ENCODE measurements at places on chromosomes 5 and 9.

- peak; percentile 72 for DNase-seq
Measured at GRCh38 chr5:181217111-181217802, 5.8 kb upstream of the TRIM41 start.

DNA sequence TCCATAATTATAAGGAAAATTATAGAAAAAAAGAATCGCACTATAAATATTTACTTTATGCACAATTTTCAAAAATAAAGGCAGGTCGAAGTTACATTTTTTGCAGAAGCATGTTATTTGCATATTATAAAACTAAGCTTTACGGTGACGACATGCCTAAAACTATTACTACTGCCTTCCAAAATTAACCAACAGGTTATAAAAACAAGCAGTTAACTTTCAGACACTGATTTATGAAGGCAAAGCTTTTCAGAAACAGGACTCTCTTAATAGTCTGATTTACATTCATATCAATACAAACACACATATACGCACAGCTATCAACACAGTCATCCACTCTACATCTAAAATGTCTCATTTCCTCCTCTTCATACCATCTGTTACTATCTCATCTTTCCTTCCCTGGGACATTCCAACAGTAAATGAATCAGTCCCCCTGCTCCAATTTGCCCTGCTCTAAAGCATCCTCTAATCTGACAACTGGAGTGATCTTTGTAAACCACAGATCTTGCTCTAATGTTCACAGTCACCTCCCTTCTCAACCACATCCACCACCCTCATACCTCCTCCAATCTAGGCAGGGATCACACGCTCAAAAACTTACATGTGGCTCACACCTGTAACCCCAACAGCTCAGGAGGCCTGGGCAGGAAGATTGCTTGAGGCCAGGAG is 21.6 kb downstream of the FBXW11 start:
- DNase-seq, result peak; percentile 57

- no peak for DNase-seq
Measured at GRCh38 chr9:696332-697323, 144.9 kb upstream of the DMRT1 start.

GRCh38 chr9:98736226-98736625 is 27.5 kb upstream of the GABBR2 start:
- no peak for DNase-seq

DNA sequence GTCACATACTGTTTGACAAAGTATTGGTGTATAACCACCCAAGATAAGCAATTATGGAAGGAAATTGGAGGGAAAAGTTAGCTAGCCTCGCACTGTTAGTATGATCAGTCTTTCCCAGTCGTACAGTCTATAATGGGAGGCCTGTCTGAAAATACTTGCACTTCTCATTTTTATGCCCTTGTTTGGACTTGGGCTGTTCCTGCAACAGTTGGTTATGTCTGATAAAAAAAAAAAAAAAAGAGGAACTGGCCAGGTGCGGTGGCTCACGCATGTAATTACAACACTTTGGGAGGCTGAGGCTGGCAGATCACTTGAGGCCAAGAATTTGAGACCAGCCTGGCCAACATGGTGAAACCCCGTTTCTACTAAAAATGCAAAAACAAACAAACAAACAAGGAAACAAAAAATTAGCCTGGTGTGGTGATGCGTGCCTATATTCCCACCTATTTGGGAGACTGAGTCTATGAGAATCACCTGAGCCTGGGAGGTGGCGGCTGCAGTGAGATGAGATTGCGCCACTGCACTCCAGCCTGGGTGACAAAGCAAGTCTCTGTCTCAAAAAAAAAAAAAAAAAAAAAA is 58.3 kb upstream of the ANKRD33B start:
- no peak for DNase-seq

DNA sequence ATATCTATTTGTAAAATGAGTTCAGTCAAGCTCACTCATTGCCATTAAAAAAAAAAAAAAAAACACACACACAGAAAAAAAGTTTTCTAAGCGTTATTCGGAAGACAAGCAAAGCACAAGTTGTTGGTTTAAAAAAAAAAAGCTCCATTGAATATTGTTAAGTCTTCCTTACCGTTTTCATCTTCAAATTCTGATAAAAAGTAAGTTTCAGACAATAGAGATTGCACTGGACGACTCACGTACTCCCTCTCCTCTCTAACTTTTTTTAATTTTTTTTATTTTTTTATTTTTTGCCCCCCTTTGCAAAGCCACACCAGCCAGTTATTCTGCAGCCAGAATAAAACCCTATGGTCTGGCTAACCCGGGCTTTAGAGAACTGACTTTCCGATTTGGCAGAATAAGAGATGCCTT is 544 bp downstream of the ADAMTS6 start:
- DNase-seq, result peak; percentile 2

DNA sequence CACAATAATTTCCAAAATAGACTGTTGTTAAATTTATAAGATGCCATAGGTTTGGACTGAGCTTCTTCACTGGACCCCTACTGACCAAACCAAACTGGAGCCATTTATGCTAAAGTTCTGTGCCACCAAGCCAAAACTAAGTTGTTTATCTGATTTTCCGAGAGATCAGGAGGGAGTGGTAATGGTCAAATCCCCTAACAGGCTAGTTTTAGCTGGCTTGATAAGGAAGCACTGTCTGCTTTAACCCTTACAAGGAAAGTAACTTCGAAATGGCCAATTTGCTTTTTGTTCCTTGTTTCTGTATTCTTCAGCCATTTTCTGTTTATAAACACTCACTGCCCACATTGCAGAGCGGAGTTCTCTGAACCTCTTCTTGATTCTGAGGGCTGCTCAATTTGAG is 246.8 kb upstream of the TUT7 start:
- no peak for DNase-seq

DNA sequence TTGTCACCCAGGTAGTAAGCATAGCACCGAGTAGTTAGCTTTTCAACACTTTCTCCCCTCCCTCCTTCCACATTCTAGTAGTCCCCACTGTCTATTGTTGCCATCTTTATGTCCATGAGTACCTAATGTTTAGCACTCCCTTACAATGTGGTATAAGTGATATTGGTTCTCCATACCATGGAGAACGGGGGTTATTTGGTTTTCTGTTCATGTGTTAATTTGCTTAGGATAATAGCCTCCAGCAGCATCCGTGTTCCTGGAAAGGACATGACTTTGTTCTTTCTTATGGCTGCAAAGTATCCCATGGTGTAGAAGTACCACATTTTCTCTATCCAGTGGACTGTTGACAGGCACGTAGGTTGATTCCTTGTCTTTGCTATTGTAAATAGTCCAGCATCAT is 353.9 kb downstream of the ADGRV1 start:
- DNase-seq, result no peak

- DNase-seq, result no peak
Measured at GRCh38 chr5:9559965-9560364, 14.1 kb upstream of the SEMA5A start.

GRCh38 chr5:173301695-173302545 is 26.3 kb downstream of the STC2 start:
- DNase-seq, result no peak

DNA sequence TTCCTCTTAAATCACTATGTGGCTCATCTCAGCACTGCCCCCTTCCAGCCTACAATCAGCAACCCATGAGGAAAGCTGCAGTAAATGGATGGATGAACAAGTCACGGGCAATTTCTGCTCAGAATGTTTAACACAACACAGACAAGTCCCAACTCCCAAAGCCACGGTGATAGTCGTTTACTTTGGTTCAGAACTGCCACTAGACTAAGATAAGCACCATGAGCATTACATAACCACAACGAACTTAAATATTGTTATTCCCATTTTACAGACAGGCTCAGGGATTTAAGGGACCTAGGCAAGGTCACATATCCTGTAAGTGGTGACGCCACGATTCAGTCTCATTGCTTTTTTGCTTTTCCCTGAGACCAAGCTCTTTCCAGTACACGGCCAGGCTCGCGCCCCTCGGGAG is 2.0 kb upstream of the SMIM27 start:
- peak; percentile 4 for DNase-seq

GRCh38 chr9:36985061-36985768 is 48.9 kb downstream of the PAX5 start:
- DNase-seq, result no peak

- no peak for DNase-seq
Measured at GRCh38 chr5:135095052-135095715, 61.2 kb upstream of the PITX1 start.

- DNase-seq, result no peak
Measured at GRCh38 chr5:35788724-35789123, 68.0 kb upstream of the IL7R start.

- DNase-seq, result no peak
Measured at GRCh38 chr5:127002390-127002789, 28.0 kb downstream of the MARCHF3 start.

- no peak for DNase-seq
Measured at GRCh38 chr5:41637424-41637823, 127.0 kb upstream of the PLCXD3 start.

- DNase-seq, result no peak
Measured at GRCh38 chr5:58022055-58022454, 437.8 kb downstream of the PLK2 start.

Measured in CD4-positive, alpha-beta memory T cell (primary cell).